ENCODE measurements at places on chromosomes 2 and 18.

- no peak for DNase-seq
Observed at GRCh38 chr2:31835450-31835849, 175.4 kb downstream of the MEMO1 start.

DNA sequence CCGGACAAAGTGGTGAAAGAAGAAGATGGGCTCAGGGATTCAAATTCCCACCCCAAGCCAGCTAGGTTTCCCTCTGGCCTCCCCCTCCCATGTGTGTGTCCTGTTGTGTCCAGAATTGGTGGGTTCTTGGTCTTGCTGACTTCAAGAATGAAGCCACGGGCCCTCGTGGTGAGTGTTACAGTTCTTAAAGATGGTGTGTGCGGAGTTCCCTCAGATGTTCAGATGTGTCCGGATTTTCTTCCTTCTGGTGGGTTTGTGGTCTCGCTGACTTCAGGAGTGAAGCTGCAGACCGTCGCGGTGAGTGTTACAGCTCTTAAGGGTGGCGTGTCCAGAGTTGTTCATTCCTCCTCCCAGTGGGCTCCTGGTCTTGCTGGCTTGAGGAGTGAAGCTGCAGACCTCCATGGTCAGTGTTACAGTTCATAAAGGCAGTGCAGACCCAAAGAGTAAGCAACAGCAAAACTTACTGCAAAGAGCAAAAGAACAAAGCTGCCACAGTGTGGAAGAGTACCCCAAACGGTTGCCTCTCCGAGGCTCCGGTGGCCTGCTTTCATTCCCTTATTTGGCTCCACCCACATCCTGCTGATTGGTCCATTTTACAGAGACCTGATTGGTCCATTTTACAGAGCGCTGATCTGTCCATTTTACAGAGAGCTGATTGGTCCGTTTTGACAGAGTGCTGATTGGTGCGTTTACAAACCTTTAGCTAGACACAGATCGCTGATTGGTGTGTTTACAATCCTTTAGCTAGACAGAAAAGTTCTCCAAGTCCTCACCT lies 37.7 kb upstream of the KLF11 start:
- DNase-seq: no peak

DNA sequence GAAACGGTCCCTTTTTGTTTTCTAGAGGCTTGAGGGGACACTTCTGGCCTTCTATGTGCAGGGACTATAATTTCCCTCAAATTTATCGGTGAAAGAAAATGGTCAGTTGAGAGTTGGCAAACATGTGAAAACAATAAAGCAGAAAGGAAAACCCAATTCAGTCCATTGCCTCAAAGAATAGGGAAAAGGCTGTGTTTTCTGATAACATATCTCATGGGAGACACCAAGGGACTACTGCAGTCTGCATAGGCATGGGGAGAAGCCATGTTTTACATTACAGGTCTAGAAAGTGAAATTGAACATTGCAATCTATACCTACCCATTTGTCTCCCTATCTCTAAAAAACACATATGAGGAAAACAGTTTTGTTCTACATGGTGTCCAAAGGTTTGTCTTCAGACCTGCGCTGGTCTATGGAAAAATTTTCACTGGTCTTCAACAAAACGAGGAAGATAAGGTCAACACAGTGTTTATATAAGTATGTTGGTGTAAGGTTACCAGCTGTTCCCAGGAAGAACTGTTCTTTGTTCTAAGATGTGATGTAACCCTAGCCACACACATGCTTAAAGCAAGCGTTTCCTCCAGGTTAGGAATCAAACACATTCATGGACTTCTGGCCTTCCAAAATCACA lies 179.7 kb downstream of the MREG start:
- DNase-seq: no peak

- DNase-seq: no peak
Observed at GRCh38 chr2:165904432-165904831, 49.1 kb downstream of the TTC21B start.

- DNase-seq: no peak
Observed at GRCh38 chr2:33607905-33608304, 8.8 kb upstream of the FAM98A start.

- no peak for DNase-seq
Observed at GRCh38 chr2:86512034-86512433, 51.2 kb downstream of the CHMP3 start.

GRCh38 chr2:109522063-109522374 lies 91.7 kb downstream of the SEPTIN10 start:
- DNase-seq: no peak

- DNase-seq: no peak
Observed at GRCh38 chr2:54480025-54480424, 23.9 kb downstream of the SPTBN1 start.

DNA sequence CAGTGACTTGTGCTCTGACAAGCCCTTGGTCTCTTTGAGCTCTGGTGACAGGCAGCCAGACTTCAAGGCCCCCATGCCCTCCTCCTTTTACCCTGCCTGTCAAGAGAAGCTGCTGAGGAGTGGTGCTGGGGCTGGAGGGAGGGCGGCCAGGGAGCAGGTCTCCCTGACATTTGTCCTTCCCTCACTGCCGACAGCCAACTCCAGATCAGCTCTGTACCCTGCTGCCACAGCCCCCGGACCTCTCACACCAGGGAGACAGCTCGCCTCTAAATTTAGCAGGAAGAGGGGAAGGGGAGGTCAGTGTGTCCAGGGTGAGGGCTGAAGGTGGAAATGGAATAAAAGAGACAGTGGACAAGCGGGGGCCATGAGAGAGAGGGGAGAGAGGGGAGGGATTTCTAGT lies 155.8 kb downstream of the TDRD15 start:
- no peak for DNase-seq

DNA sequence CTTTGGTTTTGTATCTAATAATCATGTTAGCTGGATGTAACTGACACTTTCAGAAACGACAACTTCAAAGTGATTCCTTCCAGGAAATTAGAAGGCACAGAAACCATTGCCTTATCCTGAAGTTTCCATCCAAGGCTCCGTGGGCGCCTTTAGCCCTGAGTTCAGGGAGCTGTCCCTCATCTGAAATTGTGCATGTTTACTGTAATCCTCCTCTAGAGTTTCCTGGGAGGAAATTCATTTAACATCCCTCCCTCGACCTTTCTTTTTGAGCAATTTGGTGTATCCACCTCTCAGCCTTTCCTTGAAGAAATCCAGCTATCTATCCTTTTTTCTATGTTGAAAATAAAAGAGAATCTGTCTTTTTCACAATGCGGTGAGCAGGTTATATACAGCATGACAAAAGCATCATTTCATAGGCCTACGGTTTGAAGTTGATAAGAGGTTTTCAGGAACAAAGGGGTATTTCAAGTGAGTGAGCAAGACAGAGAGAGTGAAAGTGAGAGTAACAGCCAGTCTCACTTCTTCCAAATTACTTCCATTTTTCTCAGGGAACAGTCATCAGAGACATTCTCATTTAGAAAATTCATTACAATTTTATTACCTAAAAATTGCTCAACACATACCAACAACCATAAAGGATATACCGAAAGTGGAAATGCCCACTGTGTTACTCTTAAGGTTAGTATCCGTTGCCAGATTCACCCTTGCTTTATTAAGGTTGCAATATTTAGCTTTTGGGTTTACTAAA lies 167.3 kb downstream of the MREG start:
- no peak for DNase-seq

DNA sequence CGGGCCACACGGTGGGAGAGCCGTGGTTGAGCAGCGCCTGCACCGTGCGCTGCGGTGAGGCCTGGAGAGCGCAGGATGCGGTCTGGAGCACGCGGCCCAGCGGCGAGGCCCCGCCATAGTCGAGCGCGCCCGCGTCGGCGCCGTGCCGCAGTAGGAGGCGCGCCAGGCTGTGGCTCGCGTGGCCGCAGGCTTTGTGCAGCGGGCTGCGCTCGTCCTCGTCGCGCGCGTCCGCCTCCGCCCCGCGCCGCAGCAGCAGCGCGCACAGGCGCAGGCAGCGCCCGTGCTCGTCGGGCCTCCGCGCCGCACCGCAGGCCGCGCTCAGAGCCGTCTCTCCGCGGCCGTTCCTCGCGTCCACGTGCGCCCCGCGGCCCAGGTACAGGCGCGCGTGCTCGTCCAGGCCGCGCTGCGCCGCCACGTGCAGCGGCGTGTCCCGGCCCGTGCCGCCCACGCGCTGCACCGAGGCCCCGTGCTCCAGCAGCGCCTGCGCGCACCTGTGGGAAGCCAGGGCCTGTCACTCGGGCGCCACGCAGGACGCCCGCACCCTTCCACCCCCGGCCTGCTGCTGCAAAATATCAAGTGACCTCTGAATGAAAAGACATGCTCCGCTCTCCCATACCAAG lies 46.3 kb upstream of the GBX2 start:
- DNase-seq: peak; percentile 57

GRCh38 chr2:218093879-218094278 lies 24.8 kb downstream of the RUFY4 start:
- no peak for DNase-seq

DNA sequence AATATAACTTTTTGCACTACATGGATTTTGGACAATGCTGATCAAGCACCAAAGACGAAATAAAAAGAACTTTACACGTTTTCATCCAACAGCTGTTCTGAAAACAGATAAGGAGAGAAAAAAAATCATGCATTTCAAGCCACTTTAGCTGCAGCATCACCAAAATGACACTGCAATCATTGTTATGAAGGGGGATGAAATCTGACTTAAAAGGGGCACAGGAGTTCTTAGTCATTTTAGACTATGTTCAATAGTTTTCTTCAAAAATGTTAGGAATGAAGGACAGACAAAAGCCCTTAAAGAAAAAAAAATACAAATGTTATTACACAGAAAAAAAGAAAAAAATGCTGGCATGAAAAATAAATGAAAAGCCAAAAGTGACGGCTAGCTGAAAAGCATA lies 71.2 kb downstream of the CUL3 start:
- no peak for DNase-seq

DNA sequence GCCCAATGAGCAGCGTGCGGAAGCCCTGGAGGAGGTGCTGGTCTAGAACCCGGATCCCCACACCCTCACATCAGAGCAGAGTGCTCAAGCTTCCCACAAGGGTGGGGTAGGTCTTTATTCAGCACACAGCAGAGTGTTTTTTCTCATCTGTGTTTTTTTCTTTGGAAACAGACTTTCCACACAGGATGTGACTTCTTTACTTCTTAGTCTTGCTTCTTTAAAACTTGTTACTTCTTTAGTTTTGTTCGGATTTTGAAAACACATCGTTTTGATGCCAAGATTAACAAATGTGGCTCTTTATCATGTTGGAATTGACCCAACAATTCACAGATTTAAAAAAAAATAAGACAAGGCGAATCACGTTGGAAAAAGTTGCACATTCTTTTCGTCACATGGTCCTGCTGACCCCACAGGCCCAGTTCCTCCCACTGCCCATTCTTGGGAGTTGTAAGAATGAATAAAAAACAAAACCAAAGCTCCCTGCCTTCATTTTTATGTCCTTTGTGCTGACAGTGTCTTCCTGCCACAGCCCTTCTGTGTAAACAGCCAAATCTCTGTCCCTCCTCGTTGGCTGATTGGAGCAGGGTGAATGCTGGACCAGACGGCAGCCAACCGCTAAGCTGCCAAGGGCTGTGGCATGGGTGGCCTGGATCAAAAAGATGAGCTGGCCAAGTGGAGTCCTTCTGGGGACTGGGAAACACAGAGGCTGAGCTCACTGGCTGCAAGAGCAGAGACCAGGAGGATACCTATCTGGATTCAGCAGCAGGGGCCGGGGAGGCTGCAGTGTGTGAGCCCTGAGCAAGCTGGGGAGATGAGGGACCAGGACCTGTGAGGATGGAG lies 81.6 kb downstream of the TWIST2 start:
- peak; percentile 42 for DNase-seq

DNA sequence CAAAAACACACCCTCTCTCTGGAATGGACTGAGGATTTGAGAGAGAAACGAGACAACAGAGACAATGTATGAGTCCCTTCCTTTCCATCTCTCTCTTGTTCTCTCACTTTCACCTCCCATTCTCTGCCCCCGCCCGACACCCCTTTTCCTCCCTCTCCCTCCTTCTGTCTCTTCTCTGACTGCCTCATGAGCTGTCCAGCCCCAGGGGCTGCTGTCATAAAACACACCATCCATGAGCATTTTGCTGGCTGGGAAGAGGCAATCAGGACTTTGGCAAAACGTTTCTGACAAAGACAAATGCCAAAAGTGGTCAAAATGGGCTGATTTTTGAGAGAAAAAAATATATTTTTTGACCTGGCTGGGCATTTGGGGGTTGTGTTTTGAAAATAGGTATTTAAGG lies 377.2 kb downstream of the EN1 start:
- DNase-seq: no peak

- no peak for DNase-seq
Observed at GRCh38 chr2:17540813-17541530, 476 bp downstream of the VSNL1 start.

GRCh38 chr2:20424300-20425290 lies 22.3 kb upstream of the RHOB start:
- no peak for DNase-seq

DNA sequence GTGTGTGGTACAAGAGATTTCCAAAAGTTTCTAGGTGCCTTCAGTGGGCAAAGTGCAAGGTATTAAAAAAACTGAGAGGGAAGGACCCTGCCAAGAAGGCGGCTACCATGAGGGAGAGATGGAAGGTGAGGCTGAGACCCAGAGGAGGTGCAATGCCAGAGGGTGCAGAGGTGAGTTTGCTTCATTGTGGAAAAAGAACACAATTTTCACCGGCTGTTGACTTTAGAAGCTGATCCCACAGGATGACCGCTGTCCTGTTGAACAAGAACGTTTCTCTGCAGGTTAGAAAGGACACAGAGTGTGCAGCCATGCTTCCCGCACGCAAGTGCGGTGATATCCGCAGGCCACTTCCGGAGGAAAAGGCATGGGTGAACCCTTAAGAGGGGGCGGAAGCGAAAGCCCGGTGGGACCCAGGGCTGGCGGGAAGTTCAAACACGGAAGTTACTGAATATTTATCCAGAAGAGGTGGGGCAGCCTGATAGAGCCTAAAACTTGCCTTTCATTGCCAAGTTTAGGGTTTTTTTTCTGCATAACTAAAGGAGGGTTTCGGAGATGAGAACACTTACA lies 16.6 kb downstream of the SP110 start:
- DNase-seq: no peak

GRCh38 chr18:37657493-37657892 lies 91.9 kb upstream of the CELF4 start:
- DNase-seq: no peak

DNA sequence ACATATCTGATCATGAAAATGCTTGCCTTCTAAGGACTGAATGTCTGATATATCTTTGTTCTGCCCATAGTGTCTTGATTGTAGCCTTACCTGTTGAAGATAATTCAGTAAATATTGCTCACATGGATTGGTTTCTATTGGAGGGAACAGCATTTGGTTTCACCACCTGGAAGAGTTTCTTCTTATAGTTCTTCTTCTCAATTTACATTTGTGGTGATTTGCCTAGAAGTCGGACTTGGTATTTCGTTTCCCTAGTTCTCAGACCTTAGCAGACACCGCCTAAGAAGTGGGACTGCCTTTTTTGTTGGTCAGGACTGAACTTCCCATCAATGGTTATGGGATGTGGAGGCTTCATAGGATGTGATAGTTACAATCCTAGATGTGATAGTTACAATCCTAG lies 20.2 kb downstream of the MGAT5 start:
- no peak for DNase-seq

- DNase-seq: no peak
Observed at GRCh38 chr2:237276716-237277490, 137.1 kb downstream of the COL6A3 start.

Data from type B pancreatic cell (in vitro differentiated cells).